ENCODE measurements at places on chromosomes 2 and 18.

DNA sequence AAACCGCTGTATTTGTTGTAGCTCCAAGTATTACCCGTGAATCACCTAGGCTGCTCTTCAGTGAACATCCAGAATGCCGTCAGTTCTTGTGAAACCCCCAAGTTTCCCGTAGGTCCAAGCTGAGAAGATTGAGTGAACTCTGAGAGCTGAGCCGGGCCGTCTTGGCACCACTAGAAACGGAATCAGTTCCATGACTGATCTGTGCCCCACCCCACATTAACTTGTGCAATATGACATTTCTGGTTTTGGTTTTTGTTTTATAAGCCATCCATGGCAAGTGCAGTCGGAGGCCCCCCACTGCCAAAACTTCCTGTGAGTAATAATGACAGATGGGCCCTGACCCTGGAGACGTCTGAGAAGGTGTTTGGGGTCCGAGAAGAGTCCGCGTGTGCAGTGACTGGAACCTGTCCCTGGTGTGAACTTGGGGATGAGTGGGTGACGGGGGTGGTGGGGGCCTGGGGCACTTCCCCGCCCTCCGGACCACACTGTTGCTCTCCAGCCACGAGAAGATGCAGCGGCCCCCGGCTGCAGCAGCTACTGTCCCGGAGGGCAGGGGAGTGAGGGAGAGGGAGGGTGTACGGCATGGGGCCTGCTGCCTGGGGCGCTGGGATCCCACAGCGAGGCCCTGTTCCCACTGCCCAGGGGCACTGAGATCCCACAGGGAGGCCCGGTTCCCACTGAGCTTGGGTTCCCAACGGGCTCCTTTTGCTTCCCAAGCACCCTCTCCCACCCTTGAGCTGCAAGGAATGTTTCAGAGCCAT, 26.5 kb downstream of the NFATC1 start:
- no peak for DNase-seq

DNA sequence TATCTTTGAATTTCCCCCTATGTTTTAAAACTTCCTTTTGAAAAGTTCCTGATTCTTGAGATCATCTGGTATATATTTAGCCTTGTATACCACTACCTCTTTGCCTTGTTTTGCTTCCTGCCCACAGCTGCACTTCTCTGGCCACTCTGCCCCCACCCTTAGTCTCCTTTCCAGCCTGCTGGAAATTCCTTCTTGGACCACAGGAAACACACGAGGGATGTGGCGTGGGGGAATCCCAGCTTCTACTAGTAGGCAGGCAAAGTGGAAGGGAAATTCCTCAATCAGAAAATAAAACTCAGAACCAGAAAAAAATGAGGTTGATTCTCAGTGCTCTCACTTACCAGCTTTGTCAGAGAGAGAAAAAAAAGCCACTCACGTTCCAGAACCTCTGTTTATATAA, 13.4 kb downstream of the IL18RAP start:
- DNase-seq: no peak

GRCh38 chr2:11640132-11640531, 29.9 kb downstream of the NTSR2 start:
- no peak for DNase-seq

DNA sequence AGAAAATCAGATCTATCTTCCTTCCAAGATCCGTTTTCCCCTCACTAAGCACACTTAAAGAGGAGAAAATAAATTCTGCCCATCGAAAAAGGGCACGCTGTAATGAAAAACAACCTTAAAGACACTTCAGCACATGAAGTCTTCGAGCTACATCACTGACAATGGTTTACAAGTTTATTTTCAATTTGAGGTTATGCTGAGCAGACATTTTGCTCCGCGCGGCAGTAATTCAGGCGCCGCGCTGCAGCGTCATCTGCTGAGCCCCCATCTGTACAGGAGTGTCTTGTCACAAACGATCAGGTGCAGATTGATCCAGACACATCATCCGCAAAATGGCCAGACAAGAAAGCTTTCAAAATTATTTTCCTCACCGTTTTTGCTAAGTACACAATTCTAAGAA, 341.7 kb downstream of the STK39 start:
- no peak for DNase-seq

- DNase-seq: no peak
These were observed 15.8 kb downstream of the INO80C start for GRCh38 chr18:35481960-35482366.

Data from epithelial cell of prostate (primary cell).